ENCODE measurements at places on chromosomes 4 and X. TPM values are rescaled to one million over a fixed set of nuclear protein-coding genes. Genes with fewer than 3 reads are reported as not detected.

Gene RHOH
- total RNA-seq: 0.74 TPM

- H3K36me3 ChIP-seq: no peaks in the 10 kb centered on the region
- no peak for DNase-seq
- no peak overlapping the region for H3K4me3 ChIP-seq
- H3K27me3 ChIP-seq: no peaks in the 10 kb centered on the region
- no peak overlapping the region for H3K27ac ChIP-seq
These were observed 40.7 kb upstream of the CD40LG start for GRCh38 chrX:136607236-136607635.

GRCh38 chr4:16859031-16859430 lies 39.4 kb downstream of the LDB2 start:
- DNase-seq: no peak
- no peak overlapping the region for H3K27ac ChIP-seq
- no peaks in the 10 kb centered on the region for H3K36me3 ChIP-seq
- H3K4me3 ChIP-seq: no peak overlapping the region
- peaks cover 2% of the 10 kb centered on the region for H3K4me1 ChIP-seq
- H3K27me3 ChIP-seq: 0 out of 2 replicates have a peak, but pooled peaks cover 5% of the 10 kb centered on the region

- no peak overlapping the region for H3K4me3 ChIP-seq
- H3K27me3 ChIP-seq: no peaks in the 10 kb centered on the region
- peaks cover 3% of the 10 kb centered on the region for H3K4me1 ChIP-seq
- DNase-seq: no peak
These were observed 37.7 kb downstream of the CLDN2 start for GRCh38 chrX:106957856-106958255.

GRCh38 chrX:77346859-77347258 lies 100.3 kb upstream of the FGF16 start:
- H3K4me3 ChIP-seq: no peak overlapping the region
- DNase-seq: no peak
- H3K4me1 ChIP-seq: no peaks in the 10 kb centered on the region
- H3K27me3 ChIP-seq: no peaks in the 10 kb centered on the region
- H3K27ac ChIP-seq: no peak overlapping the region

DNA sequence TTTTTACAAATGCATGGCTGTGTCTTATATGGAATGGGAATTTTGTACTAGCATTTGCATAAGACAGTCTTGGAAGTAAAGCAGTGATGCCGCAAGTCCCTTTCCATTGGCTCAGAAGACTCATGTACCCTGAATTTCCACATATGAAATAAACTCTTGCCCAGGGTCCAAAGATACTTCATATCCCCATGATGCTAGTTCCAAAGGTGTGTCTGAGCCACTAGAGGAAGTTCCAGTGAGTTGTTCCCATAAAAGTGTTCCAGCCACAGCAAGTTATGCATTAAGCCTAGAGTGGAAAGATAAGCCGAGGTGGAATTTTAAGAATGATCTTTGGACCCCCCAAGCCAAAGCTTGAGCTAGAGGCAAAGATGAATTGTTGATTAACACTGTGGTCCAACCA lies 9.3 kb upstream of the CEP135 start:
- H3K4me1 ChIP-seq: no peaks in the 10 kb centered on the region
- H3K4me3 ChIP-seq: no peak overlapping the region
- no peaks in the 10 kb centered on the region for H3K27me3 ChIP-seq
- no peaks in the 10 kb centered on the region for H3K36me3 ChIP-seq
- no peak overlapping the region for H3K27ac ChIP-seq

DNA sequence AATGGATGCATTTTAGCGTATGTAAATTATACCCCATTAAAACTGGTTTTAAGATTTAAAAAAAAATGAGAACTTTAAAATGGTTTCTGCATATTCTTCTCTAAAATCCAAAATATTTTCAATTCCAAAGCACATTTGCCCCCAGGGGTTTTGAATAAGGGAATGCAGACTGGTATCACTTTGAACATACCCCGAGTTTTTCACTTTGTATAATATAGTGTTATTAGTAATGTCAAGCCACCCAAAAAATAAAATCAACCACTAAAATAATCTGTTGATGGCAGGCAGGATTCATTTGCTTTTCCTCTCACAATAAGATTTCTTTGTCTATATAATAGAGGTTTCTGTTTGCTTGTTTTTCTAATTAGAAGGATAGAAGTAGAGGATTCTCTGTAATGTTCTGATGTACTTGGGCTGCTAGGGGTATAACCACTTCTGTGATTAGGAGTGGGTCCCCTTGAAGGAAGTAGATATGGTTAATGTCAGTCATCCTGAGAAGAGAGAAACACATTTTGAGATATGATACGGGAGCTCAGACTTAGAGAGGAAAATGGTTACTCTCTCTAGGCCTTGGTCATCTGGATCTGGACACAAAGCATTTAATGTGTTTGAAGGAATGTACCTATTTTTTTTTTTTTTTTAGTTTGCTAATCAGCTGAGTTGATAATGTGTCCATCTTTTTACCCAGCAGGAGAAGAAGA lies 9.3 kb upstream of the LIN54 start:
- H3K36me3 ChIP-seq: no peaks in the 10 kb centered on the region
- DNase-seq: no peak
- H3K27ac ChIP-seq: no peak overlapping the region
- no peaks in the 10 kb centered on the region for H3K4me1 ChIP-seq
- H3K4me3 ChIP-seq: no peak overlapping the region

Gene CDX4
- not detected for total RNA-seq

- H3K4me3 ChIP-seq: no peak overlapping the region
- H3K27me3 ChIP-seq: no peaks in the 10 kb centered on the region
- H3K27ac ChIP-seq: no peak overlapping the region
- no peaks in the 10 kb centered on the region for H3K36me3 ChIP-seq
- no peaks in the 10 kb centered on the region for H3K4me1 ChIP-seq
- no peak for DNase-seq
These were observed 494.6 kb upstream of the FAM241A start for GRCh38 chr4:111650674-111651086.

DNA sequence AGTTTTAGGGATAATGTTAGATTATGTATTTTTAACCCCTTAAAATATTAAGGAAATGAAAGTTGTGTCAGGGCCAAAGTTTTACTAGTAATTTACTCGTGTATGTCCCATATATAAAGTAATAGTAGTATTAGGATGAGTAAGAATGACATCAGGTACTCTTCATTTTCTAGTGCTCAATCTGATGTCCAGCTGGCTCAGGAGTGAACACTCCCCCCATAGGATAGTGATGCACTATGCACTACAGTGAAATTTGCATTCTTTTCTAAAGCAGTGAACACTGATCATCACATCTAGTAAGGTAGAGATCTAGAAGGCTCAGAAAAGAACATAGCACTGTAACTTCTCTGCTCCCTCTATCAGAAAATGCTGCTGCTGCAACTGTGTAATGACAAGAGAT lies 409.7 kb downstream of the GLUD2 start:
- H3K4me3 ChIP-seq: no peak overlapping the region
- H3K27ac ChIP-seq: no peak overlapping the region
- H3K36me3 ChIP-seq: no peaks in the 10 kb centered on the region
- no peak for DNase-seq

Gene F8
- total RNA-seq: 2.6 TPM

Gene MAP7D2
- 0.15 TPM for total RNA-seq

Gene HPSE
- 12.6 TPM for total RNA-seq

- DNase-seq: no peak
- H3K27ac ChIP-seq: no peak overlapping the region
- H3K36me3 ChIP-seq: peaks cover 3% of the 10 kb centered on the region
- H3K27me3 ChIP-seq: no peaks in the 10 kb centered on the region
- H3K4me1 ChIP-seq: no peaks in the 10 kb centered on the region
These were observed 15.9 kb upstream of the PIM2 start for GRCh38 chrX:48934581-48935300.

DNA sequence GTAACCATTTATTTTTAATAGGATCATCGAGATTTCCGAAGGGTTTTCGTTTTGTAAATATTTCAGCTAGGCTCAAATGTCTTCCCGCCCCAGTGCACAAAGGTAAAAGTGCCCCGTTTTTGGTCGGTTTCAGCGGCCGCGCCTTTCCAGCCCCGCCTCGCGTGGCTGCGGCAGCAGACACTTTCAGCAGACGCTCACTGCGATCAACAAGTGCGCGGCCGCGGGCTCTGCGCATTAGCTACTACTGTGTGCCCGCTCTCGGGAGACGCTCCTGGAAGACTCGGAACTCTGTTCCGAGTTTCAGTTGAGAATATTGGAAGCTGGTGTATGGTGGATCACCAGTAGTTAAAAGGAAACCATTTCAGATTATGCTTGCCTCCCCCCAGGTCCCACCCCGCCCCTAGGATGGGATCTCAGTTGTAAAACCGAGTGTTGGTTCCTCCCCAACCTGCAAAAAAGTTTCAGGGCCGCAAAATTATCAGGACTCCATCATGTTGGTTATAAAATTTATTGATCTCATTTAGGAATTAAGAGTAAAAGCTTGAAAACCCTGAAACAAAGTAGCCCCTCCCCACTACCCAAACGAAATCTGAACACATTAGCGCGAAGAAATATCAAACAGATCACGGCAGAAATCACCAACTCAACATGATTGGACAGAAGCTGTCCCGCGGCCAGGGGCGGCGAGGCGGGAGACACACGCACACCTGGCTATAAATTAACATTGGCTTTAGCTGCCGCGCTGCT lies 2.2 kb downstream of the SOX3 start:
- no peaks in the 10 kb centered on the region for H3K4me1 ChIP-seq
- no peak for DNase-seq
- no peaks in the 10 kb centered on the region for H3K36me3 ChIP-seq
- H3K27ac ChIP-seq: no peak overlapping the region

Gene ARMCX5
- 11.7 TPM for total RNA-seq

Gene NDP
- total RNA-seq: not detected

DNA sequence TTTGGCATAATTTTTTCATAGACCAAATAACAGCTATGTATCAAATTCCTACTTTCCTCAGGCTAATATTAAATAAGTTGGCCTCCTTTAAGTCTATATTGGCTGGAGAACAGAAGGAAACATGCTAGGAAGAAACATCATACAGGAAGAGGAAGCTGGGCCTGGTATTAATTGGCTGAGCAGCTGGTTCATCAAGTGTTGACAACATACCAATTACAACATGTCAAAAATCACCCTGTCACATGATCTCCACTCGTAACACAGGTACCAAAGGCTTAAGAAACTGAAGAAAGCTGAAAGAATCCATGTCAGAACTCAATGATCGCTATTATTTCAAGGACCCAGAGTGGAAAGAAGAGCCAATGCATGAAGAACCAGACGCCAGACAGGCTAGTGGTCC lies 10.5 kb downstream of the WDFY3 start:
- no peaks in the 10 kb centered on the region for H3K27me3 ChIP-seq
- H3K4me3 ChIP-seq: no peak overlapping the region
- no peak overlapping the region for H3K27ac ChIP-seq

GRCh38 chrX:153768311-153769157 lies 4.5 kb downstream of the PLXNB3 start:
- peaks cover 10% of the 10 kb centered on the region for H3K4me1 ChIP-seq
- no peak for DNase-seq
- no peak overlapping the region for H3K27ac ChIP-seq

DNA sequence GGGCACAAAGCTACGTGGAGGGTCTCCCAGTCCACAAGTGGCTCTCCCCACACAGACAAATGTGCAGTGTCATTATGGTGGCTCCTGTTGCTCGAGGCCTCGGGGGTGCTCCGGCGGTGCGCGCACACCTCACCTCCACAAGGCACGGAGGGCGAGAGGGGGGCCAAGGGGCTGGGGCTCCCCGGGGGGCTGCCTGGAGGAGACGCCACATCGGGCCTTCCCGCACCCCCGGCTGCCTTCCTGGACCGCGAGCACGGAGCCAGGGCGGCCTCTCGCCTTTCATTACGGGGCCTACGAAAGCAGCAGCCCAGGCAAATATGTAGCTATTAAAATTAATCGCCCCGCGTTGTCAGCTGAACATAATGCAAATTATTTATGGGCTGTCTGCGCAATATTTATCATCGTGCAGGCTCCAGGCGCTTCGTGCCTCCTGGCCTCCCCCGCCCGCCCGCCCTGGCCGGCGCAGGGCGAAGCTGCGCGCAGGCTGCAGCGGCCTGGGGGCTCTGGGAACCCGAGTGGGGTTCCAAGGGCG lies 70.8 kb upstream of the BCOR start:
- H3K36me3 ChIP-seq: no peaks in the 10 kb centered on the region
- H3K27ac ChIP-seq: peak overlapping the region; percentile 98
- no peaks in the 10 kb centered on the region for H3K27me3 ChIP-seq
- H3K4me1 ChIP-seq: peaks cover 88% of the 10 kb centered on the region

DNA sequence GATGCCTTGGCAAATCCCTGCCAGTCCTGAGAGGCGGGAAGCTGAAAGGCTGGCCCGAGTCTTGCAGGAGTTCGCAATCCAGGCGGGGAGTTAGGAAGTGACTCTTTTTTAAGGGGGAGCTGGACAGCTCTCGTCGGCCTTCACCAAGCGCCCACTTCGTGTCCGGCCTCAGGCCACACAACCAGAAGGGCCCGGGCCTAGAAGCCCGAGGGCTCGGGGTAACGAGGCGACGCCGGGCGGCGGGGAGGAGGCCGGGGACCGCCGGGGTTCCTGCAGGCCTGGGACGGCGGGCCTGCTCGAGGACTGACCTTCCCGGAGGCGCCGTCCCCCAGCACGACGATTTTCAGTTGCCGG lies 395 bp downstream of the RAB28 start:
- no peaks in the 10 kb centered on the region for H3K36me3 ChIP-seq
- peak overlapping the region; percentile 79 for H3K4me3 ChIP-seq
- H3K27me3 ChIP-seq: no peaks in the 10 kb centered on the region
- peaks cover 24% of the 10 kb centered on the region for H3K4me1 ChIP-seq
- peak overlapping the region; percentile 73 for H3K27ac ChIP-seq
- no peak for DNase-seq

Gene PAGE5
- total RNA-seq: not detected

DNA sequence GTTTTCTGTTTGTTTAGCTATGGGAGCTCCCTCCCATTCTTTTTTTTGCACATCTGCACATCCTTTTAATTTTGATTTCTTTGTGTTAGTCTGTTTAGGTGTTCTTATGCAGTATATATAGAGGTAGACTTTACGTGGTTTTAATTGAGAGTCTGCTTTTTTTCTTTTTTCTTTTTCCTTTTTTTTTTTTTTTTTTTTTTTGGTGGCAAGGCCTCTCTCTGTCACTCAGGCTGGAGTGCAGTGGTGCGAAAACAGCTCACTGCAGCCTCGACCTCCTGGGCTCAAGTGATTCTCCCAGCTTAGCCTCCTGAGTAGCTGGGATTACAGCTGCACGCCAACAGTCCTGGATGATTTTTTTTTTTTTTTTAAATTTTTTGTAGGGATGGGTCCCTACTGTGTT lies 68.2 kb downstream of the FAM193A start:
- H3K36me3 ChIP-seq: no peaks in the 10 kb centered on the region
- H3K27me3 ChIP-seq: no peaks in the 10 kb centered on the region
- H3K4me3 ChIP-seq: no peak overlapping the region
- H3K4me1 ChIP-seq: peaks cover 19% of the 10 kb centered on the region
- DNase-seq: no peak

- no peaks in the 10 kb centered on the region for H3K27me3 ChIP-seq
- no peak for DNase-seq
- no peaks in the 10 kb centered on the region for H3K36me3 ChIP-seq
- H3K27ac ChIP-seq: no peak overlapping the region
- no peak overlapping the region for H3K4me3 ChIP-seq
These were observed 22.3 kb downstream of the TMPRSS11D start for GRCh38 chr4:67861513-67861912.

- H3K36me3 ChIP-seq: no peaks in the 10 kb centered on the region
- no peak overlapping the region for H3K4me3 ChIP-seq
- H3K27ac ChIP-seq: no peak overlapping the region
- H3K27me3 ChIP-seq: peaks cover 30% of the 10 kb centered on the region
These were observed 167.2 kb downstream of the STK32B start for GRCh38 chr4:5218376-5219069.

Measured in HCT116 (cell line).